AG09309 (cell line): ENCODE measurements at places on chromosomes 16 and 17.

DNA sequence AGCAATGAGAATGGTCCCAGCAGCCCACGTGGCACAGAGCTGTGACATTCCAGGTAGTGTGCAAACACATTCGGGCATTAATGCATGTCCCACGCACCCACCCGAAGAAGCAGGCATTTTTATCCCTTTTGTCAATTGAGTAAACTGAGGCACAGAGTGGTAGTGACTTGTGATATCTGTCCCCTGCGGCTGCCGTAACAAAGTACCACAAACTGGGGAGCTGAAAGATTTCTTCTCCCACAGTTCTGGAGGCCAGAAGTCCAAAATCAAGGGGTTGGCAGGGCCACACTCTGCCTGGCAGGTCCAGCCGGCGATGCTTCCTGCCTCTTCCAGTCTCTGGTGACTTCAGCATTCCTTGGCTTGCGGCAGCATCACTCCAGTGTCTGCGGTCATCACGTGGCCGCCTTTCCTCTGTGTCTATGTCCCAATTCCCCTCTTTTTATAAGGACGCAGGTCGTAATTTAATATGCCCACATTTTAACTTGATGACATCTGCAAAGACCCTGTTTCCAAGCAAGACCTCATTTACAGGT lies 221.9 kb upstream of the GSE1 start:
- DNase-seq = no peak

DNA sequence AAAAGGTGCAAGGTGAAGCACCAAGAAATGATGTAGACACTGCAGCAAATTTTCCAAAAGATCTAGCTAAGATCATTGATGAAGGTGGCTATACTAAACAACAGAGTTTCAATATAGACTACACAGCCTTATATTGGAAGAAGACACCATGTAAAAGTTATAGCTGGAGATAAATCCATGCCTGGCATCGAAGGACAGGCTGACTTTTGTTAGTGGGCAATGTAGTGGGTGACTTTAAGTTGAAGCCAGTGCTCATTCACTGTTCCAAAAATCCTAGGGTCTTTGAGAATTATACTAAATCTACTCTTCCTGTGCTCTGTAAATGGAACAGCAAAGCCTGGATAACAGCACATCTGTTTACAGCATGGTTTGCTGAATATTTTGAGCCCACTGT lies 26.4 kb downstream of the HLF start:
- DNase-seq = no peak

DNA sequence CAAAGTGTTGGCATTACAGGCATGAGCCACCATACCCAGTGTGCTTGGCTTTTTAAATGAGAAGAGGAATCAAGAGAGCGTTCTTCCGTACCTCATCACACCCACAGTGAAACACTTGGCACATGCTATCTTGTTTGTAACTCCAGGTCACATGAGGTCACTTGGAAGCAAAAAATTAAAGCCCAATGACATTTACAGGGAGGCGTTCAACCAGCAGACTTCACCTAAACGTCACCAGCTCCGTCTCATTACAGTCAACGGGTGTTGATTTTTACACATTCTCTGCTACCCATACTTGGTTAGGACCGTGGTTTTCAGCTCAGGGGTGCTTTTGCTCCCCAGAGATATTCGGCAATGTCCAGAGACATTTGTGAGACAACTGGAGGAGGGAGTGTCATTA lies 127.0 kb downstream of the XYLT1 start:
- DNase-seq = no peak

- DNase-seq = no peak
Measured at GRCh38 chr16:75035410-75035968, 36.7 kb downstream of the ZNRF1 start.

DNA sequence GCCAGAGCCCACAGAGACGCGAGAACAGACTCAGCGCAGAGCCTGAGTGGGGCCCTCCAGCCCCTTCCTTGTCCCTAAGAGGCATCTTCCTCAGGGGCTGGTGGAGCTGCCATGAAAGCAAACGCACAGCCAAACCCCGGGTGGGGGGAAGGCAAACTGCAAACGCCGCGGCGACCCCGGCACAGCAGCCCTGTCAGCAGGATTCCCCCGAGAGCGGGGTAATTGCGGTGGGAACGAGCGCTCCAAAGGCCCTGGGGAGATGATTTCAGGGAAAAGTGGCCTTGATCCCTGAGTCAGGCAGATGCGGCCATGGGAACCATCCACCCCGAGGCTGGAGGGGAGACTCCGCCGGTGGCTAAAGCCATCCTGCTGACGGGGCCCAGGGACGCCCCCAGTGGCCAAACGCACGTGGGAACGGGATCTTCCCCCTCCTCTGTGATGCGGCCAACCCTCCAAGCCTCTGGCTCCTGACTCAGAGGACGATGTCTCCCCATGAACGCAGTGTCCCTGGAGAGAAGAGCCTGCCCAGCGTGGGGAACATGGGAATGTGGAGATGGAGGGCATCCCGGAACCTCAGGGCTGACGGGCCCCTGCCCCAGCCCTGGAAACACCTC lies 25.1 kb downstream of the SLC7A5 start:
- DNase-seq = no peak

- no peak for DNase-seq
Measured at GRCh38 chr16:12324152-12324551, 347.6 kb downstream of the SNX29 start.

DNA sequence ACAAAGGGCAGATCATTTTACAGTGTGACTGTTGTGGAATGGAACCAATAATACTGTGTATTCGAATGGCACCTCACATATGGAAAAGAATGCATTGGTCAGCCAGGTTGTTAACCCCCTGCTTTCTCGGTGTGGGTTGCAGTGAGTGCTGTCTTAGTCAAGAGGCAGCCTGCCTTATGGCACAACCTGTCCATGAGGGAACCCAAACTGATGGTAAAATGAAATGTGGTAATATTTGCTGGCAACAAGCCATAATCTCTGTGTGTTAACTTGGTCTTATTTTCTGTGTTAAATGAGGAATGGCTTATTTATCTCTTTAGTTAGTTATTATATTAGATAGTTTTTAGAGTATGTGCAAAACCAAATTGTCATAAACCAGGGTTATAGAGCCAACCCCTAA lies 81.6 kb downstream of the TMC6 start:
- no peak for DNase-seq
